ENCODE measurements at places on chromosomes 12 and 14.

DNA sequence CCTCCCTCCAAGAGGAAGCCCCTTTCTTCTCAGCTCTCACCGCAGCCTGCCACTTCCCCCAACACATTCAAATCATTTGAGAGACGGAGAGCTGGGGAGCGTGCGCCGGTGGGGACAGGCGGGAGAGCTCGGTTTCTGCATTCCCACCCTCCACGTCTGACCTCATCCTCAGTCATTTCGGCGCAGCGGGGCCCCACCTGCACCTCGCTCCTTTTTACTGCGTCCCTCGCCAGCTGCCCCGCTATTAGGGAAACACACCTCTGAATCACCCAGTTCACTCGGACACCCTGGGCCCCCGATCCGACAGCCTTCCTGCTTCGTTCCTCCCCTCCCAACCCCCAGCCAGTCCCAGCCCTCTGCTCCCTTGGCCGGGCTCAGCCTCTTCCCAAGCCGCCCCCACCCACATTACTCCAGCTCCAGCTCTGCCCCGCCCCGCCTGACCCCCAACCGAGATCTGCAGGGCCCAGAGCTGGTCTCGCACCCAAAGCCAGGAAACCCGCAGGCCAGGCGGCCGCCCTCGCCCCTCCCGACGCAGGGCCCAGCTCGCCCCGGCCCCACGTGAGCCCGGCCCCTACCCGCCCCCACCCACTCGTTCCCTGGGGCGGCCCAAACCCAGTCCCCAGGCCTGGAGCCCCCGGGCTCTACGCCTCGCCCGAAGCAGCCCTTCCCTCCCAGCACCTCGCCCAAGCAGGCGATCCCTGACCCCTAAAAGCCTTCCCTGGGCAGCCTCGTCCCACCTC is 783 bp downstream of the CORO1C start:
- DNase-seq: peak; percentile 73

DNA sequence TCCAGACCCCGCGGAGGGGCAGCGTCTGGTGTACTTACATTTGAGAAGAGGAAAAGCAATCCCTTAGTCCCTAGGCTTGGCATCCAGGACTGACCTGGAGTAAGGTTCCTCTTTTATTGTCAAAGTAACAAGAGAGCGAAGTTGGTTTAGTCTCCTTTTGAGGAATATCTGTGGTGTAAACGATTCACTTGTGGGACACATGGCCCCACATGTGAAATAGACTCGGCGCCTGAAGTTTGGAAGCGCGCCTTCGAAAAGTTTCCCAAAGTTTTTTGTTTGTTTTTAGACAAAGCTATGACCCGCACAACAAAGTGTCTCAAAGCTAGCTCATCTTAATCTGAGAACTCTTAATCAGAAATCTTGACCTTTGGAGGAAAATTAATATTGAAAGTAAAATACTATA is 744 bp downstream of the STYX start:
- DNase-seq: no peak

GRCh38 chr14:36167431-36167830 is 9.1 kb downstream of the PTCSC3 start:
- no peak for DNase-seq

DNA sequence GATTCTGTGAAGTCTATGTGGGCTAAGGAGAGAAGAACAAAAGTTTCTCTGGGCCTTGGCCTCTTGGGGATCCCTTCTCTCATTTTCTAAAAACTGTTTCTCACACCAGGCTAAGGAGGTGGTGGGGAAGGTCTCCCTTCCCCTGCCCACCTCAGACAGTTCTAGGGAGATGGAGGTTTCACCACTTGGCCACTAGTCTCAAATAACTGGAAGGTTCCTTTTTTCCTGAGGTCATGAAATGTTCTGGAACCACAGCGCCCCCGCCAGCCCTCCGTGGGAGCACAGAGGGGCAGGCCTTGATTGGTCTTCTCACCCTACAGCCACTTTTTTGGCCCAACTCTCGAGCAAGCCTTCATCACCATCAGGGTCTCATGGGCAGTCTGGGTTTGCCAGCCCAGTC is 12.6 kb downstream of the C12orf43 start:
- DNase-seq: no peak

GRCh38 chr12:2205996-2206395 is 153.2 kb downstream of the CACNA1C start:
- DNase-seq: no peak

DNA sequence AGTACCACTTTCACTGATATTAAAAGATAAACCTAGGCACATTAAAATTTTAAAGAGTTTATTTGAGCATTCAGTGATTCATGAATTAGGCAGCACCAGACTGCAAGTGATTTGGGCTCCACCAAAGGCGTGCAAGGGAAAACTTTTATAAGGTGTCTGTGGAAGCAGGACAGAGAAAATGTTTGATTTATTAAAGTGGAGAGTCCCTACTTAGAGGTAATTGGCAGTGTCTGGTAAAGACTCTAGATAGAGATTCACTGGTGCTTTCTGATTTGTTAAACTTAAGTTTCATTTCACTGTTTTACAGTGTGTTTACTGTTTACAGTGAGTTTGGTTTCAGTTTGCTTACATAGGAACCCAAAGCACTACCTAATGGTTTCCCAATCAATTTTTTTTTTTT is 72.8 kb downstream of the ANKS1B start:
- no peak for DNase-seq

DNA sequence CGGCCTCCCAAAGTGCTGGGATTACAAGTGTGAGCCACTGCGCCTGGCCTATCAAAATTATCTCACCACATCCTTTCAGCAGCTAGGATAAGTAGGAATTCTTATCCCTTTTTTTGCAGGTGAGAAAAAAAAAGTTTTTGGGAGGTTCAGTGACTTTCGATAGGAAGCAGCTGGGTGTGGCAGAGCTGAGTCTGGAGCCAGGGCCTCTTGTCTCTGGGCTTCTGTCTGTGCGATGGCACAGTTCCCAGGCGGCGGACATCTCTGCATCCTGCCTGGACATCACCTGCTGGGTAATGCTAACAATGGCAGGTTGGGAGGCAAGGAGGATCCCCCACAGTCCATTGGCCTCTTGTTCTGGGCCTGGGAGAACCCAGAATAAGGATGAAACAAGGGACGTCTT is 12.5 kb downstream of the NRXN3 start:
- no peak for DNase-seq

DNA sequence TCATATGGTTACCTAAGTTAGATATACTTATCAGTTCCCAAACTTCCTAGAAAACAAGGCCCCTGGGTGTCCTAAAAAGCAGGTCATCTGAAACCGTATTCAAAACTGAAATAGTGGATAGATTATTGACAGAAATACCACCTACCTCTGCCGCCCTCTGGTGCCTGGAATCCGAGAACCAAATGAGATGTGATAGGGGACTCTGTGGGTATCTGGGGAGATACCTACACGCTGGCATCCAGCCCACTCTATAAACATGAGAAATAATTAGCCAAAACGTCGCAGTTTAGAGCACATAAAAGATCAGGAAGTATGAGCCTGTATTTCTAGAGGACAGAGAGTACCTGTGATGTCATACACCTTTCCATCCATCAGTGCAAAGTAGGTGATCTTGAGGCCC is 4.4 kb downstream of the ORMDL2 start:
- DNase-seq: no peak

- no peak for DNase-seq
These were observed 370.4 kb downstream of the NPAS3 start for GRCh38 chr14:33309106-33309505.

DNA sequence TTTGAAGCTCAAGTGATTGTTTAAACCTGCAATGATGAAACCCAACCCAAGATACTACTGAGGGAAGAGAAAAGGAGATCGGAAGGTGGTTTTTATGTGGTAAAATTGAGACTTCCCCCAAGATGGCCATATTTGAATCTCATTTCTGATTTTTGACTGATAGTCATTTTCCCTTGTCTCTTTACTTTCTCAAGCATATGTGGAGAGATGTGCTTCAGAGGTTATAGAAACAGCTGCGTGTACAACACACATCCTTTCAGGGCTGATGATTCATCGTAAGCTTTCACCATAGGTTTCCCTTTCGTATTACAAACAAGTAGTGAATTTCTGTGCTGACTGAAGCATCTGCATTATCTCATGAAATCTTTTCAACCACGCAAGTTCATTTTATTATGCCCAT is 276.2 kb downstream of the EMP1 start:
- DNase-seq: no peak

DNA sequence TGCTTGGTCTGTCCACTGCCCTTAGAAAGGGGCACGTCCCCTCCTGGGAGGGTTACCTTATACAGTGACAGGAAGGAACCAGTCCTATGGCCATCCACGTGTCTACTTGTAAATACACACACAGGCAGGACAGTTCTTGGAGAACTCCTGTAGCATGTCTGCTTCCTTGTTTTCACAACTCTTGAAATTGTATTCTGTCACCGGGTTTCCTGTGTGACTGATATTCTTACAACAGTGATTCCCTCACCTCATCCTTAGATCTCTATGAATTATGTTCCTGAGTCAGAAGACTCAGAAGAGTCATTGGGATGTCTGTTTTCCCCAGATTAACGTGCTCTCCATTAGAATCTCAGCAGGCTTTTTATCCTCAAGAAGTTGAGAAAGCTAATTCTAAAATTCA is 44.1 kb upstream of the DYNC1H1 start:
- no peak for DNase-seq

- no peak for DNase-seq
These were observed 16.9 kb downstream of the PLEKHD1 start for GRCh38 chr14:69501423-69501838.

- DNase-seq: no peak
These were observed 81.5 kb upstream of the TMCC3 start for GRCh38 chr12:94731733-94732360.

DNA sequence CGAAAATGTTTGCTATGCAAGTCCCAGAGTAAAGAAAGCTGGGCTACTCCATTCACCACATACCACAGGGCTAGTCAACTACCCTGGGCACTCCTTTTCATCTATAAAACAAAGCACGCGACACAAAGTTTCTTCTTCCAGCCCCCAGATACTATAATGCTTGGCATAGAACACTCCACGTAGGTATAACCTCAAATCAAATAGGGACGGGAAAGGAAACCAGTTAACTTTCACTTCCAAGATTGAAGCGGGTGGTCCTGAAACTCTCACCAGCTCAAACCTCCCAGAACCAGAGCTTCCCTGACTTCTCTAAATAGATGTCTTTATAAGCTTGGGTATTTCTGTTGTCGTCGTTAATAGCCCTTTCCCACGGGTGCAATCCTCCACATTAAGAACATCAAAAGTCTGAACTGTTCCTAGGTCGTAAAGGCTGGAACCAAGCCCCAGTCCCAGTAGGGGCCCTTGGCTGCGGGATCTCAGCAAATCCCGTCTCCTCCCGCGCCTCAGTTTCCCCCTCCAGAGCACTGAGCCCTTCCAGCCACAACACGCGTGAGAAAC is 647 bp downstream of the LGMN start:
- DNase-seq: peak; percentile 48

GRCh38 chr14:37824939-37825712 is 229.7 kb downstream of the TTC6 start:
- DNase-seq: no peak

- DNase-seq: peak; percentile 74
These were observed at the start of gene ARMH4 for GRCh38 chr14:58152014-58152857. Gene ARMH4, minus strand, starts transcription at chr14:58152213. Its CDS starts 12,855 bp downstream, at chr14:58139358.

DNA sequence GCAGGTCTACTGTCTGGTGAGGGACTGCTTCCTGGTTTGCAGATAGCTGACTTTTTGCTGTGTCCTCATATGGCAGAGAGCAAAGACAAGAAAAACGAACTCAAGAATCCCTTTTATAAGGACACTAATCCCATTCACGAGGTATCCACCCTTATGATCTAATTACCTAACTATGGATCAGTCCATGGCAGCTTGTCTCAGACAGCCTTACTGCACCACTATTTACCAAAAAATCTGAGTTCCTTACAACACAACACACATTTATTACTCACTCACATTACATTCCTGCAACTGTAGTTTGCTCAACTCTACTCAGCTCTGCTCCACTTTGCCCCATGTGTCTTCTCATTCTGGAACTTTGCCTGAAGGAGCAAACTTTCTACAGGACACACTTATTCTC is 10.1 kb upstream of the SLC6A15 start:
- no peak for DNase-seq

GRCh38 chr14:71166180-71166837 is 259.1 kb downstream of the PCNX1 start:
- DNase-seq: peak; percentile 18

- no peak for DNase-seq
These were observed 293.6 kb downstream of the SOX5 start for GRCh38 chr12:23655884-23656283.

GRCh38 chr14:64966976-64967375 is 5.2 kb downstream of the RAB15 start:
- no peak for DNase-seq

GRCh38 chr12:107029081-107029480 is 42.1 kb upstream of the MTERF2 start:
- no peak for DNase-seq
